Urinary bladder (tissue), 4 donors: ENCODE measurements at places on chromosomes 16 and 17. TPM values are rescaled to one million over a fixed set of nuclear protein-coding genes. Genes with fewer than 3 reads are reported as not detected.

DNA sequence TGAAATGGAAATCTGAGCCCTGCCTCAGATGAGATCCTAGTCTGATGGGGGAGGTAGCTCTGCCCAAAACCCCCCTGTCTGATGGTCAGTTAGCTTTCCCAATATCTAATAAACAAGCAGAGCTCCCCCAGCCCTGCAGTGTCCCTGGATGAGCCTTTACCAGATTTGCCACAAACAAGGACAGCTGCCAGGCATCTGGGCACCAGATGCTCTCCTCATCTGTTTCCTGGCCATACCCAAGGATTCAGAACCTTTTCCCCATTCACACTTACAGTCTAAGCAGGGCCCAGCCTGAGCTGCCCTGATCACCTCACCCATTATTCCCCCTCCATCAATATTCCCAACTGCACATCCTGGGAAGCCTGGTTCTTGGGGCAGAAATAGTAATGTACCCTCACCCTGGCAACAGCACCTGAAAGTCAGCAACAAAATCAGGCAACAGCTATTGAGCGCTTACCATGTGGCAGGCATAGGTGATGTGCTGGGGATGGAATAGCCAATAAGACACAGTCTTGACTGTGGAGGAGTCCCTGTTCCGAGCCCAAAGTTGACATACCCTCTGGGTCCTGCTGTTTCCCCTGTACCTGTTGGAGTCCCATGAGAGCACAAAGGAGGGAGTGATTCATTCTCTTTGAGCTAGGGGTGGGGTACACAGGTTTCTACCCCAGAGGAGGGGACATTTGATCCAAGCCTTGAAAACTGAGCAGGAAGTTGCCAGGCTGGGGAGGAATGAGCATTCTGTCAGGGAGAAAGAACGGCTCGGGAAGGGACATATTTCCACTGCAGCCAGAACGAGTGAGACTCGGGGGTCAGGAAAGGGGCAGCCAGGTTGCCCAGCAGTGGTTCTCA is 147.4 kb downstream of the TMEM132E start:
- DNase-seq = no peak

The DPEP2 gene
- 2.3 TPM for total RNA-seq

The ITGAD gene
- 0.21 TPM for total RNA-seq

GRCh38 chr17:41547921-41548843 is 20.1 kb upstream of the KRT19 start:
- no peak for DNase-seq

GRCh38 chr16:71421911-71422310 is 19.9 kb downstream of the TLE7 start:
- DNase-seq = no peak

The ZFPM1 gene
- total RNA-seq = 2.7 TPM

The GP1BA gene
- total RNA-seq = not detected
